ENCODE measurements at places on chromosomes 2 and 18. TPM values are rescaled to one million over a fixed set of nuclear protein-coding genes. Genes with fewer than 3 reads are reported as not detected.

- DNase-seq = no peak
Measured at GRCh38 chr2:98376996-98377395, 30.7 kb downstream of the CNGA3 start.

Gene ARHGAP15
- total RNA-seq = 0.28 TPM

- no peak for DNase-seq
Measured at GRCh38 chr2:240326246-240326645, 109.2 kb upstream of the GPC1 start.

- no peak for DNase-seq
Measured at GRCh38 chr18:47795434-47795814, 135.0 kb downstream of the SMAD2 start.

DNA sequence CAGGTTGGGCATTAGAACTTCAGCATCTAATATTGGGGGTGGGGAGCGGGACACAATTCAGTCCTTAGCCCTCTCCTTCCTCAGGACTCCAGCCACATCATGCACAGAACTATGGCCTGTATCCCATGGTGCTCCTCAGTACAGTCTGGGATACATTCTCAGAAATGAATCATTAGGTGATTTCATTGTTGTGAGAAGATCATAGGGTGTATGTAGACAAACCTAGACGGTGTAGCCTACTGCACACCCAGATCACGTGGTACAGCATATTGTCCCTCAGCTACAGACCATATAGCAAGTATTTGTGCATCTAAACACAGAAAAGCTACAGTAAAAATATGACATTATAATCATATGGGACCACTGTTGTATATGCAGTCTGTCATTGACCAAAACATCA is 23.2 kb upstream of the IMP4 start:
- no peak for DNase-seq

Gene NDUFS1
- total RNA-seq = 98.9 TPM

DNA sequence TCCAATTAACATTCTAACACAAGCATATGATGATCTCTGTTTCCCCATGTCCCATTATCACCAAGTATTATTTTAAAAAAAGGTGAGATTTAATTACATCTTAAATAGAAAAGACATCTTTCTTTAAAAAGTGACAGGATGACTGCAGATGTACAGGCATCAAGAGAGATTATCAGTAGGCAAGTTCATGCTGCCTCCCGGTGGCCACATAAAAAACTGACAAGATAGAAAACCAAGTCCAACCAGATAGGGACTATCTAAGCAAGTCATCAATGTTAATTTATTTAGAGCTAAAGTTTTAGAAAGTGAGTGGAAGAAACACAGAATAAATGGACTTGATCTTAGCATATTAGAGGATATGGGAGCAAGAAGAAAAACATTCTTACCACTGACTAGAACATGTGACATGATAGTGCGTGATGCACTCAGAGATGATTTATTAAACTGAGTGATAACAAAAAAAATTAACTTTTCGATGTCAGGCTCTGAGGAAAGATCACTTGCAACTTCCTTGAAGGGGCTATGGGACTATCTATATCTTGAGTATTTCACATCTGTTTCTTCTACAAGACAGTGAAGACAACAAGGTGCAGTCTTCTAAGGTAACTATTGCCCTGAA is 5.4 kb upstream of the TDRD15 start:
- DNase-seq = peak; percentile 29

DNA sequence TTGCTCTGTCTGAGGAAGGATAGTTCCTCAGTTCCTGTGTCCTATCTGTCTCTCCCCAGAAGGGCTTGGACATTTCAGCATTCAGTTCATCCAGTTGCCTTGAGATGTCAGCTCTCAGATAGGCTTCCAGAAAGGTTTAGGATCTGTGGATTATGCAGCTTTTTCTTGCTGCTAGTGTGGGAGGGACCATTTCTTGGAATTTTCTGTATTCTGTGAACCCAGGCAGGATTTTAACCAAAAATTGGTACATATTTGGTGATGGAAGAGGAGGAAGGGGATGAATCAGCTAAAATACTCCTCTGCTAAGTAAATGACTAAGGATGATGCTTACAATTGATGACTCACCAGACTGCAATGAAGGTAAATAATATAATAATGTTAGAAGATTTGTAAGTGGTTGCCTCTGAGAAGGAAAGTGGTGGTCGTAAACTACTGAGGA is 58.6 kb upstream of the DOCK10 start:
- no peak for DNase-seq

DNA sequence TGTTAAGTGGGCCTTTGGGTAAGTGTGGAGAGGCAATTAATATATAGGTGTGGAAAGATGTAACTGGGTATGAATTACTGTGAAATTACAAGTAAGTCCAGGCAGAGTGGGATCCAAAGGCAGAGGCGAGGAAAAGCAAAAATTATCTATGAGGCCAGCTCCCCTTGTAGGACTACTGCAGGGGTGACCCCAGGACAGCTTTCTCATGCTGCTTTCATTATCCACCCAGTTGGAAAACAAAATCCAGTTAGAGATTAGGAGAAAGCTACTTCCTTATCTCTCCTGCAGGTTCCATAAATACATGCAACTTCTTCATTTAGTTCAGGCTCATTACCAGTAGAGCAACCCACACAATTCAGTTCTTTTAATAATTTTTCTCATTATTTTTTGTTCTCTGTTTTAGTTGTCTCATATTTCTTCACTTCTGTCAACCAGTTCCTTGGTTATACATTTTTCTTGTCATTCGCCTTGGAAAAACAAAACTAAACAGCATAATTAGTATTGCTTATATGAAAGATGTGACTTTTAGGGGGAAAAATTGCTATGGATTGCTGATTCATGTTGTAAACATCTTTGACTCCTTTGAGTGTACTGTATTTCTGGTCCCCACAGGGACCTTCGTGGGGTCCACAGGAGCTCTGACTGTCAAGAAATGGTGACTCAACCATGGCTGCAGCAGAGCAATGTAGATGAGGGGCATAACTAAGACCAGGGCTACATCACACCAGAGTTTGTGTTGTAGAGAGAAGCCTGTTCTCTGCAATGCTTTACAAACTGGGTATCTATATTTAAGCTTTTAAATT is 110.4 kb upstream of the PARD3B start:
- DNase-seq = no peak

- DNase-seq = no peak
Measured at GRCh38 chr2:98438190-98439133, 6.2 kb upstream of the INPP4A start.

GRCh38 chr2:39686456-39686855 is 20.7 kb downstream of the TMEM178A start:
- peak; percentile 26 for DNase-seq

DNA sequence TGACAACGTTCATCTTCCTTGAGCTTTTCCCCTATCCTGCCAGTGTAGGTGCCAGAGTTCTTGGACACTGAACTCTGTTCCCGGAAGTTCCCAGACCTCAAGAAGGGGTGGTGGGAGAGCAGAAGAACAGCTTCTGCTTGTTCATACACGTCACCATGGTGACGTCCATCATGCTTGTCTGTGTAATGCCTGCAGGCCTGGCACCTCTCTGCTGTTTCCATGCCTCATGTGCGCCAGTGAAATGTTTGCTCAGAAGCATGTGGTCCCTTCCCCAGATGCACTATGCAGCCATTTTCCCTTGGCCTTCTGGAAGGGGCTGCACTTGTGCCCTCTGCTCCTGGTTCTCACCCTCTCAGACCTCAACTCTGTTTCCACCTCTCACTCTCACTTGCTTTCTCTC is 210.8 kb upstream of the NABP1 start:
- no peak for DNase-seq

DNA sequence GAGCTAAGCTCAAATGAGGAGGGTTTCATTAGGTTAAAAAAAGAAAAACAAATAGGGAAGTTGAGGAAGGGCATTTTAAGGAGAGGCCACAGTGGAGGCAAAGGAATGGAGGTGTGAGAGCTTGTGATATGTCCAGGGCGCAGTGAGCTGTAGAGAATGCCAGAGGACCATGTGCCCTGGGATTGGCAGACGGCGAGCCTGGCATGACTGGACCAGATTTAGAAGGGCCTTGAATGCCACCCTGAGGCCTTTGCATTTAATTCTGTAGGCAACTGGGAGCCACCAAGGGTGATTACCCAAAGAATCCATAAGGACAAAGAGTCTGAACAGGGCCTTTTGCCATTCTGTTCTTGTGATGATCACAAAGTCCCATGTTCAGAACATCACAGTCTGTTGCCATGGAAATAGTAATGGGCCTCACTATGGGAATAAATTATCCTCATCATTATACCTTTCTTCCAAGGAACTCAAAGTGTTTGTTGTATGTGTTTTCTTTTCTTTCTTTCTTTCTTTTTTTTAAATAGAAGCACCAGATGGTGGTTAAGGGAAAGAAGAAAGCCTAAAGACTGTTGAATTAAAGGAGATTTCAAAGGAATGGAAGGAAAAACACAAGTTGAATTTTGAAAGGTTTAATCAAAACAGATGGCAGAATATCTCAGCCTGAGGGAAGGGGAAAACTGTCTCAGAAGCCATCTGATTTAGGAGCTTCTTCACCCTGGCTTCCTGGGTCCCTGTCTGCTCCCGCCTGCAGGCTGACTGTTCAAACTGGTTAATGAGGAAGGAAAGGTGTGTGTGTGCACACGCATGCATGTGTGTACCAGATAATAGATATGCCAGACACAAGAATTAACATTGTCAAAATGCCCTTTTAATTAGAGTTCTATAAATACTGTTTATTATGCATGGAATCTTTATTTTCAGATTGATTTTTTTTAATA is 31.6 kb upstream of the NCOA1 start:
- DNase-seq = no peak

Gene VWC2L
- not detected for total RNA-seq

DNA sequence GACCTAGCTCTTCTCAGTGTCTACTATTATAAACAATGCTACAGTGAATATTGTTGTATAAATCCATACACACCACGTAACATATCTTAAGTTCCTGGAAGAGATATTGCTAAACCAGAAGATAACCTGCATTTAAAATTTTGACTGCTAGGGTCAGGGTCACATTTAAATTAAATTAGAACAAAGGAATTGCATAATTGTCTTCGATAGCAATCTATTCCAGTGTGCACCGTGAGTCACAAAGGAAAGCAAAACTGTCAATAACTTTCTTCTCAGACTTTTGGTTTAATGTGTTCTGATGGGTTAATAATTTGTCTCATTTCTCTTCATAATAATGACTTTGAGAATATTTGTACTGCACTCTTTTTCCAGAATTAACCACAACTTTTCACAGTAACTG is 4.2 kb downstream of the GEN1 start:
- DNase-seq = no peak

- no peak for DNase-seq
Measured at GRCh38 chr2:119746836-119747686, 12.7 kb upstream of the PTPN4 start.

DNA sequence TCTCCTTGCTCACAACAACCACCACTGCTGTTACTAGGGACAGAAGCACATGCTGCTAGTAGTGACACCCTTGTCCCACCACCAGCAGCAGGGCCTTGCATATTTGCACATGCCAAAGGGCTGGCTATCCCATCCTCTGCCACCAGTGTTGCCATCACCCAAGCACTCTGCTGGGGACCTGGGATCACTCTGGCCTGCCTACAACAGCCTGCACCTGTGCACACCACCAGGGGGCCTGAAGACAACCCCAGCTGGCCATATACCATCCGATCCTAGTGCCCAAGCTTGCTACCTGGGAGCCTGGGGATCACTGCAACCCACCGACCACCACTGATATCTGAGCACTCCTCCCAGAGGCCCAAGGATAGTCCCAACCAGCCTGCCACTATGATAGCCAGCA is 99.9 kb upstream of the FANCL start:
- peak; percentile 20 for DNase-seq
